ENCODE measurements at places on chromosomes 6 and 20.

DNA sequence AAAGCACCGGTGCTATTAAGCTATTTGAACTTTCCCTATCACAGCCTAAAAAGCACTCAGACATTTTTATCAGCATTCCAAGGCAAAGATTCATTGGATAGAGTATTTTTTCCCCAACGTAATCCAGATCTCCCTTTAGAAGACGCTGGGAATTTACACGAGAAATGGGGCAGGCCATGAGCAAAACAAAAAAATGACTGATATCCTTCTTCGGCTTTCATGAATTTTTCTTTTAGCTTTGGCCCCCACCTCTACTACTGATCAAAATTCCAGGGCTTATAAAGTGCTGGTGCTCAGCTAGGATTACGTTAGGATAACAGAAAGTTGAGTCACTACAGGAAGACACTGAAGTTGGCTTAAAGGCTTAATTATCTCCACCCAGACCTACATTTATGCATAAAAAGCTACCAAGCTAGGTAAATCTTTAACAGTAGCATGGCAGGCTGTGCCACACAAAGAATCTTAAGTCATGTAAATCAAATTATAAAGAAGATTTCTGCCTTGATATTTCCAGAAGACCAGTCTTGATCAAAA is 418.5 kb upstream of the BTBD3 start:
- no peak for DNase-seq

- no peak for DNase-seq
Measured at GRCh38 chr6:129895692-129896091, 34.6 kb upstream of the TMEM244 start.

GRCh38 chr6:4790158-4790899 is 14.1 kb downstream of the CDYL start:
- DNase-seq, result no peak

GRCh38 chr6:108565091-108565766 is 4.5 kb downstream of the FOXO3 start:
- DNase-seq, result peak; percentile 24

DNA sequence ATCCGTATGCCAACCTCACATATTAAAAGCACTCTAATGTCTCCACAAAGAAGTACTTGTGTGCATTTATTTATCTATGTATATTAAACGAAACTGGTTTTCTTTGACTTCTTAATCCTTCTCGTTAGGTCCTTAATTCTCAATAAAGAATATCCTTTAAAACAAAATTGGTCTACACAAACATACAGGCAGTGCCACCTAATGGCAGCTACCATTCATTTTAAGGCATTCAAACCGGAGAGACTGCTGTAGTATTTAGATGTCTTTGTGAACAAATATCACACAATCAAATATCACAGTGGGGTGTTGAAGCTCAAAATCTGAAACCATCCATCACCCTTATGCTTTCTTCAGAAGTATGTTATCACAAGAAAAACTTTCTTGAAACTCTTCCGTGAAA is 96.6 kb upstream of the IRAK1BP1 start:
- DNase-seq, result no peak

DNA sequence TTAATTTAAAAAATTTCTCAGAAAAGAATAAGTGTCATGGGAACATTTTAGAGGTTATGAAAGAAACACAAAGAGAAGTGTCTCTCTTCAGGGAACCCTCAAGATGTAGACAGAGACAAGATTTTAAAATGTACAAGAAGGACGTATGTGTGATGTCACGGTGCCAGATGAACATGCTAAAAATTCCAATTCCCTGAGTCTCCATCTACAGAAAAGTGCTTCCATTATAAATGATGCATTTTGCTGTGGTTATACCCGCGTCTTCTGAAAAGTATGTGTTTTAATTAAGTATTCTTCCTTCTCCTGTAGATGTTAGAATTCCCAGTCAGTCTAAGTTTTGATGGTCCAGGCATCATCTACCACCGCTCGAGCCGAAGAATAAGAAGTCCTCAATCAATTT is 489.1 kb downstream of the PREX1 start:
- no peak for DNase-seq

GRCh38 chr6:38427492-38428210 is 212.1 kb downstream of the BTBD9 start:
- peak; percentile 20 for DNase-seq
